Suppressor macrophage (primary cell): ENCODE measurements at places on chromosomes 3 and 15.
A peak's percentile ranks its signal among the peaks of the same experiment; 100 is the strongest.

DNA sequence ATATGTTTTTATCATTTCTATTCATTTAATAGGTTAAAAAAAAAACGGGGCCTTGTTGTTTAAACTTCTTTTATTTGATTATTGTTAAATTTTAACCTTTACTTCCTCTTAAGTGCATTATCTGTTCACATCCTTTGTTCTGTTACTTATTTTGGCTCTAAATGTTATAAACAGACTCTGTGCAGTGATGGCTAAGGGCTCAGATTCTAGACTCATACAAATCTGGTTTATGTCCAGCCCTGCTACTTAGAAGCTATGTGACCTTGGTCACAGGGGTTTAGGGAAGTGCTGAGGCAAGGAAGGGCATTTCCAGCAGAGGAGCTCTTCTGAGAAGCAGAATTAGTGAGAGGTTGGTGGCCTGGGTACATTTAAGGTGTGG, 55.3 kb upstream of the VILL start:
- no peak for DNase-seq

GRCh38 chr15:44654858-44655257, 8.6 kb downstream of the SPG11 start:
- peak; percentile 45 for DNase-seq

DNA sequence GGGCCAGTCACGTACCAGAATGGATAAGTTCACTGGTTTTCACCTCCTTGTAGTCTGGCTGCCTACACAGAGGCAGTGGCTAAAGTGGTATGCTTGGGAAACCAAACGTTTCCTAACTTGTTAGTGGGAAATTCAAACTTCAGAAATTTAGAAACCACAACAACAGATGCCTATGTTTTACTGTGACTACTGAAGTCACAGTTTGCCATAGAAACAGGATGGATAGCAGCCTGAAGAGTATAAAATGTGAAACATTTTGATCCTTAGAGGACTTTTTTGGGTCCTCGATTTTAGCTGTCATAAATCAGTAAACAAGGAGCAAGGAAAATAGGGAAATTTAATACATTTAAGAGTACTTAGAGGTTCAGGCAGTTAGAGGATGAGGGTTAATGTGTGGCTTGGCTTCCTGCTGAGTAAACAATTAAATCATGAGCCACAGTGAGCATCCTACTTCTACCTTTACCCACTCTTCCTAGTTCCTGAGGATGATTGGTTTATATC, 48.6 kb downstream of the CMSS1 start:
- DNase-seq = no peak

DNA sequence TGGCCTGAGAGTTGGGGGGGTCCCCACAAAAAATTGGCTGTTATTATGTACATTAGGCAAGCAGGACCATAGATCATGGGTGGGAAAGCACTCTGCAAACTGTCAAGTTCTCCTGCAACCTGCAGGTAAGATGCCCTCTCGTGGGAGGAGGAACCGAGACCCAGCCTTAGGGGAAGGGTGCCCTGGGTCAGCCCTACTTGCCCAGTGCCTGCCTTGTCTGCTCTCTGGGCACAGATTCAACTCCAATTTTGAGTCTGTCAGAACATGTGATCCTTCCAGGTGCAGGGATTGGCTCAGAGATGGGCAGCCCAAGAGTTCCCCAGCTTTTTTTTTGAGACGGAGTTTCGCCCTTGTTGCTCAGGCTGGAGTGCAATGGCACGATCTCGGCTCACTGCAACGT, 99.2 kb downstream of the PLXNA1 start:
- no peak for DNase-seq

DNA sequence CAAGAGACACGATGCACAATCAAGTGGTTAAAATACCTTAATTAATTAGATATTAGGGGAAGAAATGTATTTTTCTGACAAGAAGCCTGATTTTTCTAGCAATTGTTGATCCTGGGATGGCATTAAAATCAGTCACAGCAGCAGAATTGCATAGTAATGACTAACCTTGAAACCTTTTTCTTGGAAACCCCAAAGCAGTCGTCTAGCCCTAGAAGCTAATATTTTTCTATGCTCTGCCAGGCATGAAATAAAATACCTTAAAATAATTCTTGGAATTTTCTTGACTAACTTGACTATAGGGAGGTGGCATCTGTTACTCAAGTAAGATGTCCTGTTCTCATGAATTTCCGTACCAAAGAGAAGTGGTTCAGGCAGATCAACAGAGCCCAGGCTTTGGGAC, 204.1 kb downstream of the THRB start:
- DNase-seq = no peak

DNA sequence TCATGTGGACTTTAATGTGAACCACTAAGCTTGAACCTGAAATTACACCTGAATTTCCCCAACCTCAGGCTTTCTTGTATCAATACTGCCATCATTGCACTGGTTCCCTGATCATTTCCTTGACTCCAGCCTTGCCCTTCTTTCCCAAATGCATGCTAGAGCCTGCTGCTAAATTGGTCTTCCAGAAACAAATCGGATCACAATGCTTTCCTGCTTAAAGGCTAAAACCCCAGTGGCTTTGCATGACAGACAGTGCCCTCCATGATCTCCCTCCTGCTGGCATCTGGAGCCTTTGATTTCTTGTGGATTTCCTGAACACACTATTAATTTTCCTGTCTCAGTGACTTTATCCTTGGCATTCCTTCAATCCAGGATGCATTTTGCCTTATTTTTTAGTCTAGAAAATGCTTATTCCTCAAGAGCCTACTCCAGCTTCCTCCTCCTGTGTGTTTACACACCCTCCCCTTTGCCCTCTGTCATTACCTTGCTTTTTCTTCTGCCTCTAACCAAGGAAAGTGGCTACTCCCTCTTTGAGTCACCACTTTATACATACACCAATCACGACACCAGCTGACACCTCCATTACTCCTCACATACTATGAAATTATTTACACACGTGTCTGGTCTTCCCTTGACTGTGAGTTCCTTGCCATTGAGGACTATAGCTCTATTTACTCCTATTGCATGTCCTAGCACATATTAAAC, 214.6 kb downstream of the KCNAB1 start:
- DNase-seq = no peak
